Stimulated activated CD4-positive, alpha-beta T cell treated with anti-CD3 and anti-CD28 coated beads, Interleukin-15, amount 100 ng/mL, for 1 hour (primary cell): ENCODE measurements at places on chromosomes 7 and 10.

GRCh38 chr10:43940898-43941837, 292.5 kb upstream of the ZNF32 start:
- no peak for DNase-seq

- DNase-seq: no peak
Observed at GRCh38 chr7:116652793-116653192, 19.2 kb upstream of the MET start.

GRCh38 chr7:16779051-16779450, 25.5 kb downstream of the TSPAN13 start:
- no peak for DNase-seq

- no peak for DNase-seq
Observed at GRCh38 chr10:113732160-113732881, 19.2 kb upstream of the PLEKHS1 start.

DNA sequence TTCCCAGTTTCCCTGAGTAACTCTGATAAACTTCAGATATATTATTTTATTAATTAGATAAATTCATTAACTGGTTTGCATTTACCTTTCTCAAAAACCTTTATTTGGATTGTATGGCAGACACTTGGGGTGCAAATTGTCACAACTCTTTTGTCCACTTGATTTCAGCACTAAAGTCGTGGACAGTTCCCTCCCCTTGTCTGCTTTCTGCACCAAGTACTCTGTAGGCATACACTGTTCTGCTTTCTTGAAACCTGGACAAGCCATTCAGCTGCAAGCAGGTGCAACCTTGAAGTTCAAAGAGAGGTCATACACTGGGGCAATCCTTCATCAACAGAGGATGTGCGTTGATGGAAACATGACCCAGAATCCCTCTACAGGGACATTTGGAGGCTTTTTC, 162.9 kb downstream of the ARL5B start:
- no peak for DNase-seq

DNA sequence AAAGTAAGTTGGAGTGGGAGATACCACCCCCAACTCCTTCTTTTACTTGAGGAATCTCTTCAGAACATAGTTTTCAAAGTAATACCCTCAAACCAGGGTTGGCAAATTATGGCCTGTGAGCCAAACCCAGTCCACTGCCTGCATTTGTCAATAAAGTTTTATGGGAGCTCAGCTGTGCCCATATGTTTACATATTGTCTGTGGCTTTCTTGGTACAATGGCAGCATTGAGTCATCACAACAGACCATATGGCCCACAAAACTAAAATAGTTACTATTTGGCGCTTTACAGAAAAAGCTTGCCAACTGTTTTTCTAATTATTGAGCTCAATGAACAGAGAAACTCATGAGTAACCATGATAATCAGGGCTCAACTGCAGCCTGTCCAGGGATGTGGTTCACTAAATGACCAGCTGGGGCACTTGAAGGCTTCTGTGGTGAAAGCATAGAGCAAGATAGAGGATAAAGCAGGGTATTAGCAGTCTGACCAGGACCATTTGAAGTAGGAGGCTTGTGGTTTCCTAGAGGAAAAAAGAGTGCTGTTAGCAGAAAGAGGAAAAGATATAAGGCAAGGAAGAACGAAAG, 196.0 kb upstream of the GRB10 start:
- DNase-seq: no peak

GRCh38 chr7:80883154-80884025, 35.5 kb downstream of the SEMA3C start:
- DNase-seq: no peak

- no peak for DNase-seq
Observed at GRCh38 chr7:72182036-72182435, 230.1 kb downstream of the CALN1 start.

DNA sequence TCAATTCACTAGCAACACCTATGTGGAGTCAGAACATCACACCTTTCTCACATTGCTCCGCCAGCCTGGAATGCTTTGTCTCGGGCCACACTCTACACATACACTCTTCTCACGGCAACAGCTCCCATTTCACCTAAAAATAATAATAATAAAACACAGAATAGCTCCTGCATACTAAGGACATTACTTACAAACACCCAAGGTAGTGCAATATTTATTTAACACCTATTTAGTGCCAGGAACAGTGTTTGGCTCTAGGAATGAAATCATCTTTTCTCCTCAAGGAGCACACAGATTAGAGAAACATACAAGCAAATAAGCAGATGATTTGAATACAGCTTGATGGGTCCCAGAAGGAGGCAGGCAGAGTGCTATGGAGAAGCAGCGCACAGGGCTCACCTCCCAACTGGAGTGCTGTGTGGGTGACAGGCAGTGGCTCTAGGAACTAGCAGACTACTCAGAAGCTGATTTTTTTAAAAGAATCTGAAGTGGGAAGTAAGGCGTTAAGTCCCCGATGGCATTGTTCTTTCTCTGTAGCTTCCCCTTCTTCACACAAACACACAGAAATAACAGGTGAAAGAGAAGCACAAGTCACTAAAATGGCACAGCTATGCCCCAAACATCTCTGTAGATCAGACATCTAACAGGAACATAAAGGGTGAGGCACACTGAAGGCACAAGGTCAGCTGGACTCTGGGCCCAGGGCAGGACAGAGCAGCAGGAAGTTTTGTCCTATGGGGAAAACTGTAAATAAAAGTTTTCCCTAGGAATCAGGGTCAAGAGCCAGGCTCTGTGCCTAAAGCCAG, 16.7 kb downstream of the USP6NL start:
- no peak for DNase-seq

- no peak for DNase-seq
Observed at GRCh38 chr10:86260564-86260963, 106.0 kb downstream of the GRID1 start.

DNA sequence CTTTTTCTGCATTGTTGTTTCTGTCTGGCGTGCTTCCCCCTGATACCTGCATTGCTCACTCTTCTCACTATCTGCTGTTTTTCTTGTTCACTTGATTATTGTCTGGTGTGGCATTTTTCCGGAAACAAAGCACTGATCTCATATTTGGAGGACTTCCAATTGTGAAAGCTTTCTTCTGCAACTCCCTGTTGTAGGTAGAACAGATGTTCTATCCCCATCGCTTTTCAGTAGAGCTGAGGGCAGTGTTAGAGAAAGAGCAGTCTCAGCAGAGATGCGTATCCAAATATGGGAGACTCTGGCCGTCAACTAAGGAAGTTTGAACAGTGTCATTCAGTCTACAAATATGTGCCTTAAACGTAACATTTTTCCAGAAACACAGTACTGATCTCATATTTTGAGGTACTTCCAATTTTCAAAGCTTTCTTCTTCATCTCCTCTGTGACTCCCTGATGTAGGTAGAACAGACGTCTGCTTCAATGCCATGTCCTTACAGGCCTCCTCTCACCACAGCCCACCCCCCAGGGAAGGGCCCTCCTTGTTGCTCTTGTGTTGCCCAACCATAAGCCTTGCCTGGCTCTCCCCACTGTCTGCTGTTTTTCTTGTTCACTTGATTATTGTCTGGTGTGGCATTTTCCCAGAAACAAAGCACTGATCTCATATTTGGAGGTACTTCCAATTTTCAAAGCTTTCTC, 27.1 kb upstream of the GJD4 start:
- DNase-seq: no peak

- no peak for DNase-seq
Observed at GRCh38 chr7:102892631-102893278, 20.0 kb upstream of the LRRC17 start.

DNA sequence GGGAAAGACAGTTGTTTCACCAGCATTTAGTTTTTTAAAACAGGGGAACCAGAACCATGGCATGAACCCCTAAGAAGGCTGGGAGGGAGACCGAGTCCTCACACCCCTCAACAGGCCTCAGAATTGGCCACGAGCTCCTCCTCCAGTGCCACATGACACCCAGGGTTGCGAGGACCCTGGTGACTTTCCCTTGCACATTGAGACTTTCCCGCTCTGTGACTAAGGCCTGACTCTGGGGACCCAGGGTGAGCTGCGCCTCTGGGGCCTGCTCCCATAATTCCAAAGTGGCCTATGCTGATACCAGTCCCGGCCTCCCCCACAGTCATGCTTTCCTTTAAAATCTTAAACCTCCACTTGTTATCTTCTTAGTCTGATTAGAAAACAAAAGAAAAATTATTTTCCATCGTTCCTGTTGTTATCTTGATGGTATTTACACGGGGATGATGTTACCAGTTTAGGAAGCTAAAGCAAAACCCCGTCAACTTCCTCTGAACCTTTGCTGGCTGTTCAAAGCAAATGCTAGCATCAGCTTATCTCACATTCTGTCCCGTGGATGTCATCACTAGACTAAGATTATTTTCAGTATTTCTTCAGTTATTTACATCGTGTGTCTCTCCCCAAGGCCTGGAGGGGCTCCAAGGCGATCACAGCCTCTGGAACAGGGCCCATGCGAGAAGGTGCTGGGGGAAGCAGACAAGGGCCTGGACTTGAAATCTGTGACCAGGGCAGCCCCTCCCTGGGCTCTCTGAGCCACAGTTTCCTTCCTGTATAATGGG, 42.1 kb downstream of the FAM53B start:
- DNase-seq: no peak

GRCh38 chr7:74134117-74134620, 40.0 kb upstream of the EIF4H start:
- no peak for DNase-seq

DNA sequence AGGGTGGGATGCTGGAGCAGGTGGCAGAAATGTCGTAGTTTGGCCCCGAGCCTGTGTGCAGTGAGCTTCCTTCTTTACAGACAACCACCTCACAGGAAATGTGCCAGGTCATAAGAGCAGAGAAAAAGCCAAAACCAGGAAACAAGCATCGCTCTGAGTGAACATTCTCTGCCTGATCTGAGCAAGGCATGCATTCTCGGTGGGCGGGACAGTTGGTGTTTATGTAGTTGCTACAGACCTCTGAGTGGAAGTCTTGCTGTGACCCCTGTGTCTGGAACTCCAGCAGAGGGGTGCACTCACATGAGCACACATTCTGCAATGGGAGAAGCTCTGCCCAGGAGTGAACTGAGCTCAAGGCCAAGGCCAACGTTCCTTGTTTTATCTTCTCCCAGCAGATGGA, 230.1 kb downstream of the TCERG1L start:
- no peak for DNase-seq

DNA sequence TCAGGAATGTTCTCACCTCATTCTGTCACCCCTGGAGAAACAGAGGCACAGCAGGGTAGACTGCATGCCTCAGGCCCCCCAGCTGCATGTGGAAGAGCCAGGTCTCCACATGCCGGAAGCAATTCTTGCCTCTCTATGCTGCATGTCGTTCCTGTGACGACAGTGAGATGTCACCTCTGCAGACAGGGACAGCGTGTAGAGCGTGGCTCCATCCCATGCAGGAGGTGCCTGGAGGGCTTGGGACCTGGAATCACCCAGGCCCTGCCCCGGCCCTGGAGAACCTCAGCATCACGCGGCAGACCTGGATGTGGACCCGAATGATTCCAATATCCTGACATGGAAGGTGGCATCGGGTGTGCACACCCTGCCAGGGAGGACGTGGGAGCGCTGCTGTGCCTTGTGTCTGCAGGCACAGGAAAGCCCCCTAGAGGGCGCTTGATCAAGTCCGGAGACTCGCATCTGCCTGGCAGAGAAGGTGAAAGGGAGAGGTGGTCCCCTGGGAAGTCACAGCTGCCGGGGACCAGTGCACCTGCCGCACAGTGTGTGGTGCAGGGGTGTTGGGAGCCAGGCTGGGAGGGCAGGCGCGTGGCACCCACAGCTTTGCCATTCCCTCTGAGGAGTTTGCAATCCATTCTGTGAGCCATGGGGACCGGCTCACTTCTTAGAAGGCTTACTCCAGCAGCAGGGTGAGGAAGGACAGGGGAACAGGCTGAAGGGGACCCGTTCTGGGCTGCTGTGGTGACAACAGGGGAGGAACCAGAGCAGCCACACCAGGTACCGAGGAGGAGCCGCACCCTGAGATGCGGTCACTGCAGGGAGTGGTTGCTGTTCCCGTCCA, 45.3 kb upstream of the EN2 start:
- DNase-seq: no peak

- DNase-seq: peak; percentile 71
Observed at GRCh38 chr7:77247206-77247850, 47.7 kb upstream of the FGL2 start.

GRCh38 chr10:29102233-29102632, 186.6 kb upstream of the LYZL1 start:
- no peak for DNase-seq

- no peak for DNase-seq
Observed at GRCh38 chr10:97327348-97328294, 6.9 kb downstream of the FRAT2 start.

DNA sequence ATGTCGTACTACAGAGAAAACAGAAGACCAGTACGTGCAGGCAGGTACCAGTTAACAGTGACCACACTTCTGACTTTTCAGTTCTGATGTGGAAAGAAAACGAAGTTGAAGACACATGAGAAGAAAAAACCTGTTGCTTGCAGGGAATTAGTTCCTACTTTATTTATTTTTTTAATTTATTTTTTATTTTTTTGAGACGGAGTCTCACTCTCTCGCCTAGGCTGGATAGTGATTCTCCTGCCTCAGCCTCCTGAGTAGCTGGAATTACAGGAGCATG, 73.8 kb upstream of the ATP6V0A4 start:
- DNase-seq: no peak

- no peak for DNase-seq
Observed at GRCh38 chr10:42987575-42987974, 89.3 kb upstream of the RET start.

GRCh38 chr10:4138146-4138721, 353.2 kb upstream of the KLF6 start:
- DNase-seq: no peak

DNA sequence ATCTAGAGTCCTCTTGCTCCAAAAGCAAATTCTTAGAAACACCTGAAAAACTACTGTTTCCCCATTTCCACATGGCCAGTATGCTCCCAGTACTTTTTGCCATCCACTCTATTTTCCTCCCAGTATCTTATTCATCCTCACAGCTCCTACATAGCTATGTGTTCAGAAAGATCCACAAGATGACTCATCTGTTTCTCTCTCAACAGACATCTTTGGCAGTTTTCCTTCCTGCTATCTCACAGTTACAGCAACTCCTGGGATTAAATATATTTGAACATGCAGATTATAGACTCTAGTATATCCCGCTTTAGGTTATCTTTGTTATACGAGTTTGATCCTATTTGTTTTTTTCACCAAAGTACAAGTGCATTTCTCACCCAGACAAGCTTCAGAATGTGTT, 675.6 kb upstream of the POT1 start:
- no peak for DNase-seq

DNA sequence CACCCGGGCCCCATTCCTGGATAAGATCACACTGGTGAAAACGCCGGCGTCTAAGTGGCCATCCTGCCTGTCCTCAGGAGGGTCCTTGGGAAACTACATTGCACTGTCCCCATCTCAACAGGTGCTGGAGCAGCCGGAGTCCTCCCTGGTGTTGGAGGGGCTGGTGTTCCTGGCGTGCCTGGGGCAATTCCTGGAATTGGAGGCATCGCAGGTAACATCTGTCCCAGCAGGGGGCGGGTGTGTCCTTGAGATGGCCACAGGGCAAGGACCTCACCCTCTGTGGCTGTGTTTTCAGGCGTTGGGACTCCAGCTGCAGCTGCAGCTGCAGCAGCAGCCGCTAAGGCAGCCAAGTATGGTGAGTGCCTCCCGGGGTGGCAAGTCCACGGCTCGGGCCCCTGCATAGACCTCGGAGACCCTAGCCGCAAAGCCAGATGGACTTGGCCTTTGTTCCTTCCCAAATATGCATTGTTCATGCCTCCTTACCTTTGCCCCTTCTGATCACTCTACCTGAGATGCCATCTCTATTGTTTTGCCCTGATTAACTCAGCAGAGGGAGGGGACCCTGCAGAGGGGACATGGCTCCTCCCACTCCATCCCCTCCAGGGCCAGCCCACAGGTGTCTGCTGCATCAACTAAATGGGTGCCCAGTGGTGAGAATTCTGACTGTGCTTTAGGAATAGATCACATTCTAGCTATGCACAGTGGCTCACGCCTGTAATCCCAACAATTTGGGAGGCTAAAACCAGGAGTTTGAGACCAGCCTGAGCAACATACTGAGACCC, 23.8 kb downstream of the ELN start:
- DNase-seq: no peak
